Amniotic epithelial cell (primary cell): ENCODE measurements at places on chromosomes 3 and 15.

GRCh38 chr3:52534281-52535183, 875 bp upstream of the NT5DC2 start:
- DNase-seq, result peak; percentile 36

GRCh38 chr15:72690938-72691337, 4.9 kb downstream of the BBS4 start:
- no peak for DNase-seq

- no peak for DNase-seq
These were observed 16.3 kb downstream of the ZNF385D start for GRCh38 chr3:21734746-21735145.

DNA sequence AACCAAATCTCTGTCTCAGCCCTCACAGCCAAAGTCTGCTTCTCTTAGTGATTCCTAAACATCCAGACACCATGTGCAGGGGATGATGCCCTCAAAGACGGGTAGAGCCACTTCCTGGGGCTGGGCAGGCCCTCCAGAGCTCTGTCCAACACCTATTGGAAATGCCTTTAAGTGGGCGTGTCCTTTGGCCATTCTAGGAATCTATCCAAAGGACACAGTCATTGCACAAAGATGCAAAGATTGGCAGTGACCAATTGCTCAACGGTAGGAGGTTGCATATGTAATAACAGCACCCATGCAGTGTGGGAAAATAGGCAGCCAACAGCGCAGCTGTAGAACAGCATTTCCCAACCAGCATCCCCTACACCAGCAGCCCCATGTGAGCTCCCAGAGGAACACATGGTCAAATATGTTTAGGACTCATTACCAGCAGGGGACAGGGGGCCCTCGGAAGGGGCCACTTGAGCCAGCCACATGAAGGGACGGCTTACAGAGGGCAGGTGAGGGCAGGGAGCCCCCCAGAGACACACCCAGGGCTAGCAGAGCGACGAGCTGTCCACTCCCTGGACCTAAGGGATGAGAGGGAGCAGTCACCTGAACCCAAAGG, 142.8 kb upstream of the IQSEC1 start:
- peak; percentile 13 for DNase-seq

- no peak for DNase-seq
These were observed 148.3 kb downstream of the FOXB1 start for GRCh38 chr15:60152386-60152785.

DNA sequence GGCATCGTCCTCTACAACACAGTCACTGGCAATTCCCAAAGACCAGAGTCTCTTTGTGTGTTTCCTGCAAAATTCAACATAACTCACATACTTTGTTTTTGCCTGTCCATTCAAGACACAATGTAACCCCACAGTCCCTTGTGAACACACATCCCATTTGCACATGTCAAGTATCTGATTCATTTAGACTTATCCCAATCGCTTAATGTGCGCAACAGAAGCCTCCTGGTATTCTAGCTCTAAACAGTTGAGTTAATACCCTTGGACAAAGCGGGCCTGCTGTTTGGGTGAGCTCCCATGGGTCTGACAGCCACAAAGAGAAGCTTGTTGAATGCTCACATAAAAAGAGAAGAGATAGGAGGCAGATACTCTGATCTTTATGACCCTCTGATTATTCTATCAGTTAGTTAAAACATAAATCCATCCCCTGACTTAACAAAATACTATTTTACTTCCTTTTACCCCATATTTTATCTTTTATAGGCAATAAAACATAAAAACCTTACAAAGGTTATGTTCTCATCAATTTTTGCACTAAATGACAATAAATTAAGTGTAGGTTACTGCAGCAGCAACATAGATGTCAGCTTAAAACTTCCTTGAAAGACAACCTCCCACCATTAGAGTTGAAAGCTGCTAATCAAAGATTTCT, 79.4 kb downstream of the ANXA2 start:
- no peak for DNase-seq

DNA sequence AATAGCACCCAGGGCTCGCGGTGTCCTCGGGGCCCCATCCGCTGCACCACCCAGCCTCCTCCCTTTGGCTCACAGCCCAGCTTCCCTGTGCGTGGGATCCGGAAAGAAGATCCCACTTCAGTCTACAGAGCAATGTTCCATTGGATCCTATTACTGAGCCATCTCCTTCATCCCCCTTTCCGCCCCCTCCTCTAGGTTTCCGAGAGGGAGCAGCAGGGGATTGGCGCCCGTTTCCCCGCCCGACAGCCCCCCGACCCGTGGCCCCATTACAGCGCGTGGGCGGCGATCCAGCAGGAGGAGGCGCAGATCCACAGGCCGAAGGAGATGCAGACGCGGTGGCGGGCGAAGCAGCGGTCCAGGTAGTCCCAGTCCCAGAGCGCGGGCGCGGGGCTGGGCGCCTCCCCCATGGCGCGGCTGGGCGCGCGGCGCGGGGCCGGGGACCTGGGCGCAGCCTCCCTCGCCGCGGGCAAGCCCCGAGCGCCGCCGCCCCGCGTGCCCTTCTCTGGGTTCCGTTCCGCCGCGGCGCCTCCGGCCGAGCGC, 340 bp downstream of the TMEM44 start:
- peak; percentile 20 for DNase-seq

GRCh38 chr3:101478980-101479379, 34.0 kb downstream of the SENP7 start:
- no peak for DNase-seq

- peak; percentile 55 for DNase-seq
These were observed 127.0 kb downstream of the CHSY1 start for GRCh38 chr15:101124731-101125451.

DNA sequence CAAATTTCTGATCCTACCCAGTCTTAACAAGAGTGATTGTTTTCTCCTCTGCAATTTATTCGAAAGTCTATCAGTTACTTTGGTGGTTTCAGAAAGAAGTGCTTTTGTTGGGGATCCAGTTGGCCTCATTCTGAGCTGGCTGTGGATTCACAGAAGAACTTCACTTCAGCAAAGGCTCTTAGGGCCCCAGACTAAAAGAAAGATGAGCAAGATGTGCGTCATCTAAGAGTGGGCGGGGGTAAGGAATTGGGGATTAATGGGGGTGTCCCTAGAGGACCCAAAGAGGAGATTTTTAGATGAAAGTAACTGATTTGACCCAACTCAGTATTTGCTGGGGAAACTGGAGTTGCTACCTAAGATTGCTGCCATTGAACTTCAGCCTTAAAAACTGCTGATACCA, 63.9 kb upstream of the TSEN2 start:
- no peak for DNase-seq

DNA sequence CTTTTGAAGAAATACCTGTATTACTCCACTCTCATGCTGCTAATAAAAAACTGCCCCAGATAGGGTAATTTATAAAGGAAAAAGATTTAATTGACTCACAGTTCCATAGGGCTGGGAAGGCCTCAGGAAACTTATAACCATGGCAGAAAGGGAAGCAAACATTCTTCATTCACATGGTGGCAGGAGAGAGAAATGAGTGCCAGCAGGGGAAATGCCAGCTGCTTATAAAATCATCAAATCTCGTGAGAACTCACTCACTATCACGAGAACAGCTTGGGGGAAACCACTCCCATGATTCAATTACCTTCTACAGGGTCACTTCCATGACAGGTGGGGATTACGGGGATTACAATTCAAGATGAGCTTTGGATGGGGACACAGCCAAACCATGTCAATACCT, 18.7 kb downstream of the MFSD1 start:
- no peak for DNase-seq

DNA sequence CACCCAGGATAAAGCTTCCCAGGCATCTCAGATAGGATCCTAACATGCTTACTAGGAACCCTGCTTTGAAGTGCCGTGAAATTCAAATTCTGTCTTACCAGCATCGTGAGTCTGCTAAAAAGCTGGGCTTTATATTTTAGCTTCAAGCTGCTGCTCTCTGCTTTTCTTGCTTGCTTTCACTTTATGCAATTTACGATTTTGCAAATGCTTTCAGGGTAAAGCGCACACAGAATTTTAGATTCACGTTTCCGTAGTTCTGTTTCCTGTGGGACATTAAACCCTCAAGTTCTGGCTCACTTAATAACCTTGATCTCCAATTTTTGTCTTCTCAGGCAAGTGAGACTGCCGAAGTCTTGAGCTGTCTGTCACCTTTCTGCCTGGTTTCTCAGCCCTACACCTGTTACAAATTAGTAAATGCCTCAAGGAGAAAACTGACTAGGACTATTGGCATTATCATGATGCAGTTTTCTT, 170.5 kb upstream of the TGFBR2 start:
- DNase-seq, result no peak

DNA sequence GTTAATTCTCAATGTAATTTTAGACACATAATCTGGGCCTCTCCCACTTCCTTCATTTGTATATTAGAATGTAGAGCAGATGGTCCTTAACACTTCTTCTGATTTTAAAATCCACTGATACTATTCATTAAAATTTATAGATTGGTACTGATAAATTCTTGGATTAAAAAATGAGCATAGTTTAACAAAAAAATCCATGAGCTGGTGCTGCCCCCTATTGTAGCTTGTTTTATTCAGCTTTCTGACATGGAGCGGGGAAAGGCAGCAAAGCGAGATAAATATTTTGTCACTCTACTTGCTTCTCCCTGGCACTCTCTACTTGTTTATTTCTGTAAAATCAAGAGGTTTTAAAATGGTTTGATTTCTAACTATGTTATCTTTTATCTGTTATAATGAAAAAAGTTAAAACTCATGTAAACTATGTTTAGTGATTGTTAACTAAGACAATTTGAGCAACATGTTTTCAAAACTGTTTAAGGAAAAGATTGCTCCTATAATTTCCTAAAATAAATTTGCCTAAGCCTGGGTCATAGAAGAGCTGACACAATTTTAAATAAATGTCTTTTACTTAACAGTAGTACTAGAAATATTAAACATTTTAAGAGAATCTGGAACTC, 26.5 kb upstream of the PLOD2 start:
- DNase-seq, result no peak
